ENCODE measurements at places on chromosomes 4 and X.

DNA sequence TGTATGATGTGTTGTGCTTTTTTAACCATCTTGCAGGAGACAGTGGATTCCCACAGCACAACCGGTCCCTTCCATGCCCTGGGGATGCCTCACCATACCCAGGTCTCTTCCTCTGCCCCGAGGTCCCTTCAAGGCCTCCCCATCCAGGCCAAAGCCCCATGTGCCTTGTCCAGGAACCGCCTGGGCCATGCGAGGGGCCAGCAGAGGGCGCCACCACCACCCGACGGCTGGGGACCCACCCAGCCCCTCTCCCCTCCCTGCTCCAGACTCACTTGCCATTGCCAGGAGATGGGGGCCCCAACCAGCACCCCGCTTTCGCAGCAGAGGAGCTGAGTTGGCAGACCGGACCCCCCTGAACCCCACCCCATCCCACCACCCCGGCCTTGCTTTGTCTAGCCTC lies 485.5 kb downstream of the TRAM1L1 start:
- no peak for DNase-seq

DNA sequence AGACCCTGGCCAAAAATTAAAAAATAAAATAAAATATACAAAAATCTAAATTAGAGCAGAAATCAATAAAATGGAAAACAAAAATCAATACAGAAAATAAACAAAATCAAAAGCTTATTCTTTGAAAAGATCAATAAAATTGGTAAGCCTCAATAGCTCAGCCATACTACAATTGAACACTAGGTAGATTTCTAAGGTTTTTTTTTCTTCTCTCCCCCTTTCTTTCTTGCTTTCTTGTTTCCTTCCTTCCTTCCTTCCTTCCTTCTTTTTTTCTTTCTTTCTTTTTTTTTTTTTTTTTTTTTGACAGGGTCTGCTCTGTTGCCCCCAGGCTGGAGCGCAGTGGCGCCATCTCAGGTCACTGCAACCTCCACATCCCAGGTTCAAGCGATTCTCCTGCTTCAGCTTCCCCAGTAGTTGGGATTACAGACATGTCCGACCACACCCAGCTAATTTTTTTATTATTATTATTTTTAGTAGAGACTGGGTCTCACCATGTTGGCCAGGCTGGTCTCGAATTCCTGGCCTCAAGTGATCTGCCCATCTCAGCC lies 23.4 kb upstream of the PPP3CA start:
- no peak for DNase-seq

DNA sequence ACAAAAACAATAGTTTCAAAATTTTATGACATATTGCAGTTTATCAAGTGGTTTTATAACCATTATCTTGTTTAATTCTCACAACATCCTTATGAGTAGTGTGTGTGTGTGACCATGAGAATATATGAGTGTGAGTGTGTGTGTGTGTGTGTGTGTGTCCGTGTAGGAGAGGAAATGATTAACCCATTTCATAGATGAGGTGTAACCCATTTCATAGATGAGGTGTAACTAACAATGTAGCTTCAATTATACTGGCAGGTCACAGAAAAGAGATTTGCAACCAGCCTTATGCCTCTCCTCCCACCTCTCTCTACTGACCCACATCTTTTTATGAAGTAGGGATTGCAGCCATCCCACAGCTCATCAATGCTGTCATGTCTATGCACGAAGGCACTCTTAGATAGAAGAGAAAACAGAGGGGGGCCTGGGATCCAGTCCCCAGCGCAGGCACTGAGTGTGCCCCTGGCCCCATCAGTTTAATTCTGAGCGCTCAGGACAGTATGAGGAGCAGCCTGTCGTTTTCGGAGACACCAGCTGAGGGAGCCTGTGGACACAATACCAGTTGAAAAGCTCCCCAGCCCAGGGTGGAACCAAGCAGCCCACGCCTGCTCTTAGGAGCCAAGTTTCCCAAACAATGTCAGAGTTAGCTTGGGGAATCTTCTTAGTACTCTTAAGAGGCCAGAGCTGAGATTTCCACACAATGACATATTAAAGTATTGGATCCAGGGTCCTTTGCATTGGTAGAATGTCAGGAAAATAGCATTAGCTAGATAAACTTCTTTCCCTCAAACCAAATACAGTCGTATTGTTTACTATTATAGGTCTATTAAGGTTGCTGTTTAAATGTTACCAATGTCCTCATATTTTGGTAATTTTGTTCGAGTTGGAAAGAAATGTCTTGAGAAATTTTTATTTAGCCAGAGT lies 88.6 kb downstream of the PALLD start:
- DNase-seq: peak; percentile 87

GRCh38 chrX:107728371-107729099 lies 47.1 kb downstream of the TSC22D3 start:
- no peak for DNase-seq

DNA sequence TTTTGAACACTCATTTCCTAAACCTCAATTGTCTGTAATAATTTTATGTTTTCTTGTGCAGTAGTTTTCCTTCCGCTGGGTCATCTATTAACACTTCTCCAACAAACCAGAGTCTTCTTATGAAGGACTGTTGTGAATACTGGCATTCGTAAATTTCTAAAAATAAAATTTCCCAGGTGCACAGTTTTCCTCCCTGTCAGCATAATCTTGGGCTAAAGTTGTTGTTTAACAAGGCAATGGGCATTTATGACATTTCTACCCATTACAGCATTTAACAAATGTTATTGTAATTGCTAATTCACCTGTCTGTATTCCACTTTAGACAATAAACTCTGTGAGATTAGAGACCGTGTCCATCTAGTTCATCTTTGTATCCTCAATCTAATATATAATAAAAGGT lies 1.2 kb downstream of the SCFD2 start:
- DNase-seq: no peak

DNA sequence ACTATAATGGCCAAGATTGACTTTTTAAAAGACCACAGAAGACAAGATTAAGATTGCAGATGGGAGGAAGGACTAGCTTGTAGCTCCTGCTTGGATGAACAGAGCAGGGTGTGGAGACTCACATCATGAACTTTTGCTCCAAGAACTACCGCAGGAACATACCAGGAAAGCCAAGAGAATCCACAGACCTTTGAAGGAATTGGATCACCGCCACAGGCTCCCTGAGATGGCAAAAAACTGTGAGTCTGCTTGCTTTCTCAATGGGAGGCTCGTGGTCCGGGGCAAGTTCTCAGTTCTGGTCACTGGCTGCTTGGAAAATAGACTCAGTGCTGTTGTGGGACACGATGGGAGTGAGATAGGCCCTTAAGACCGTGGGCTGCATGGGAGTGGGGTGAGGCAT lies 276.6 kb downstream of the CCSER1 start:
- no peak for DNase-seq

- DNase-seq: no peak
Measured at GRCh38 chr4:163440040-163440439, 33.5 kb downstream of the TKTL2 start.

GRCh38 chr4:24517676-24518075 lies 66.7 kb downstream of the DHX15 start:
- DNase-seq: no peak

- DNase-seq: peak; percentile 24
Measured at GRCh38 chrX:71253253-71254091, 468 bp downstream of the ZMYM3 start.

- peak; percentile 96 for DNase-seq
Measured at GRCh38 chr4:16023776-16024408, 59.9 kb downstream of the PROM1 start.

DNA sequence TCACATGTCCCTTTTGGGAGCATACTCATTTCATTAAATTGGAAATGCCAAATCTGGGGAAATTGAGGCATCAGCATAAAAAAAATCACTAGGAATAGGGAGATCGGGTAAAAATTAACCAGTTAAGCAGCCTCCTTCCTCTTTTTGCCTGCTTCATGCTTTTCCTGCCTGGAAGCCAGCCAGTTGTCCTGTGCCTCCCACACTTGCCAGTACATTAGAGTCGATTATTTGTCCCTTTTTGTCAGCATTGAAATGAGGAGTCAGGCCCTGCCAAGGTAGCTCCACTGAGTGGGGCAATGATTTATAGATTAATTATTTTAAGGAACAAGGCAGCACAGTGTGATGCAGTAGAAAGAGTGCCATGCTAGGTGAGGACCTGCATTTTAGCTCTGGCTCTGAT lies 55.3 kb downstream of the SH2D1A start:
- no peak for DNase-seq

- no peak for DNase-seq
Measured at GRCh38 chr4:7340553-7341433, 93.9 kb downstream of the PSAPL1 start.

DNA sequence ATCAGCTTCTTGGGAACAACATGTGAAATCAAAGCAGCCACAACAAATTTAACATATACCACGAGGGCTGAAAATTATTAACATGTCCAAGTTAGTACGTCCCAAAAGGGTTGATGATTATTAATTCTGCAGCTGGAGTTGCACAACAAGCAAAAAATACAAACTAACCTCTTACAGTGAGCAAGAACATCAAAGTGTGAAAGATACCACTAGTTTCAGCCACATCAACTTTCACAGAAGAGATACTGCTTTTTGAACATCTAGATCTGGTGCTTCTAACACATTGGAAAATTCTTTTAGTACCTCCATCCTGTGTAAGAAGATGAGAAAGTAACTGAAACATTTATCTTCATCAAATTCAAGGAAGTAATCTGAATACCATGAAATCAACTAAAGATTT lies 334.1 kb downstream of the PCDH7 start:
- DNase-seq: no peak

- DNase-seq: peak; percentile 0
Measured at GRCh38 chr4:95637043-95637600, 88.3 kb upstream of the UNC5C start.

- peak; percentile 20 for DNase-seq
Measured at GRCh38 chr4:30610361-30610760, 109.8 kb upstream of the PCDH7 start.

GRCh38 chr4:149521611-149522425 lies 293.8 kb downstream of the IQCM start:
- DNase-seq: peak; percentile 49

DNA sequence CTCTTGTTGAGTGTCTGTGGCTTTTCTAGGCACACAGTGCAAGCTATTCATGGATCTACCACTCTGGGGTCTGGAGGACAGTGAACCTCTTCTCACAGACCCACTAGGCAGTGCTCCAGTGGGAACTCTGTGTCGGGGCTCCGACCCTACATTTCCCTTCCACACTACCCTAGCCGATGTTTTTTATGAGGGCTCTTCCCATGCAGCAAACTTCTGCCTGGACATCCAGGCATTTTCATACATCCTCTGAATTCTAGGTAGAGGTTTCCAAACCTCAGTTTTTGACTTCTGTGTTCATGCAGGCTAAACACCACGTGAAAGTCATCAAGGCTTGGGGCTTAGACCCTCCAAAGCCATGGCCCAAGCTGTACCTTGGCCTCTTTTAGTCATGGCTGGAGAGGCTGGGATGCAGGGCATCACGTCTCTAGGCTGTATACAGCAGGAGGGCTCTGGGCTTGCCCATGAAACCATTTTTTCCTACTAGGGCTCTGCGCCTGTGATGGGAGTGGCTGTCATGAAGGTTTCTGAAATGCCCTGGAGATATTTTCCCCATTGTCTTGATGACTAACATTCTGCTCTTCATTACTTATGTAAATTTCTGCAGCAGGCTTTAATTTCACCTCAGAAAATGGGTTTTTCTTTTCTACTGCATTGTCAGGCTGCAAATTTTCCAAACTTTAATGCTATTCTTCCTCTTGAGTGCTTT lies 249.8 kb upstream of the CPEB2 start:
- no peak for DNase-seq

GRCh38 chr4:141124224-141124623 lies 9.0 kb downstream of the RNF150 start:
- DNase-seq: no peak

- DNase-seq: peak; percentile 50
Measured at GRCh38 chr4:4480685-4481398, 61.0 kb downstream of the STX18 start.

DNA sequence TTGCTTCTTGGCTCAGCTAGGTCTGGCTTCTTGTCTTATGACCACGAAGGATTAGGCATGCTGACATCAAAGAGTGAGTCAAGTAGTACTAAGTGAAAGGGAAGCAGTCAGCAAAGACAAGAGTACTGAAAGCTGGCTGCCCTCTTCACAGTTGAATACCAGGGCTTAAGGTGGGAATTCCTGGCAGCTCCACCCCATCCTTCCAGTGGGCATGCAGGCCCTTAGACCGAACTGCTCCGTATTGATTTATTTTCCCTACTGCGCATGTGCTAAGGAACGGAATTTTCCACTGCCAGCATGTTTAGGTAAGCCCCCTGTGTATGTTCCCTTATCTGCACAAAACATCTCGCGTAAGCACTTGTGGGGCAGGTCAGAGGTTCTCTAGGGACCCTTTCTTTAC lies 2320.1 kb downstream of the ARAP2 start:
- peak; percentile 85 for DNase-seq

- no peak for DNase-seq
Measured at GRCh38 chrX:57951666-57952319, 41.5 kb upstream of the ZXDA start.

DNA sequence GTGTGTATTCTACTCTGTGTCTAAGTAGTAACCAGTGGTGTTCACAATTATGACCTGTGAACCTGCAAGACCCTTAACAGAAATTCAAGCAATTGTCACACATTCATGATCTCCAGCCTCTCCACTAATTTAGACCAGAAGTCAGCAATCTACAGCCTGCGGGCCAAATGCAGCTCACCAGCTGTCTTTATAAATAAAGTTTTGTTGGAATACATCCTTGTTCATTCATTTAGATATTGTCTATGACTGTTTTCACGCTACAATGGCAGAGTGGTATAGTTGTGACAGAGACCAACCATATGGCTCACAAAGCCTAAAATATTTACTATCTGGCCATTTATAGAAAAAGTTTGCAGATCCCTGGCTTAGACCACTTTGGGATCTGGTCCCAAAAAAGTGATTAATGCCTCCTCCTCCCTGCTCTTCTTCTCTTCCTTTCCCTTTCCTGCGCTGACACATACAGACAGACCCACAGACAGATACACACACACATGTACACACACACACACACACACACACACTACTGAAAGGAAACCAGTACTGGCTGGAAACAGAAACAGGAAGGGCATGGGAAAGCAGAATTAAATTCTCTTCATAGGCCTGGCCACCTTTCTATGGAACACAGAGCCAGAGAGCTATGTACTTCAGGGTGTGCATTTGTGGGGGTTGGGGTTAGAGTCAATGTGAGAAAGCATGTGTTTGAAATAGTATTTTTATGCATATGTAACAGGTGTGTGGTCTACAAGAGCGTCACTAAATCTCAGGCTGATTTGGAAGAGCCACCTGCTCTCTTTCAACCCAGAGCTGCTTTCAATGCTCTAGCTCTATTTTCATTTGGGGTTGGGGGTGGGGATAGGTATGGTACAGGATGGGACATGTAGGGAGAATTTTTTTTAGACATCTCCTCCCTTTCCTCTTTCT lies 49.7 kb upstream of the TMEM164 start:
- peak; percentile 38 for DNase-seq

DNA sequence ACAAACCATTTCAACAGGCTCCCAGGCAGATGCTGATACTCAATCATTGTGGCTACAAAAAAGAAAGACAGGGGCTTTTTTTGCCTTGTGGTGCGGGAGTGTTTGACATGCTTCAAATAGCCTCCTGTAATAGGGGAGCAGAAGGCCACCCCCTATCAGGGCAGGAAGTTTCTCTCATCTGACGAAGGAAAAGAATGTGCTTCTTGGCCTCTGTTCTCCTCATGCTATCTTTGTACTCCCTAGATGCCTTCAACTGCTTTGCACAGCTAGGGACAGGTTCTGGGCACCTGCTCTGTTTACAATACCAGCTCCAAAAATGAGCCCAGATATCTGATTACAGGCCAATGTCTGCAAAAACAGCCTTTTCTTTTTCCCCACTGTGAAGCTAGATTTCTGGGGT lies 391.1 kb downstream of the STIM2 start:
- no peak for DNase-seq

Data from fibroblast of mammary gland (primary cell).